NCI-H526 treated with DMSO at 0.1 percent for 48 hours (cell line): ENCODE measurements at places on chromosomes 2 and 18.

GRCh38 chr2:176467595-176467994, 198.4 kb downstream of the MTX2 start:
- DNase-seq: no peak

DNA sequence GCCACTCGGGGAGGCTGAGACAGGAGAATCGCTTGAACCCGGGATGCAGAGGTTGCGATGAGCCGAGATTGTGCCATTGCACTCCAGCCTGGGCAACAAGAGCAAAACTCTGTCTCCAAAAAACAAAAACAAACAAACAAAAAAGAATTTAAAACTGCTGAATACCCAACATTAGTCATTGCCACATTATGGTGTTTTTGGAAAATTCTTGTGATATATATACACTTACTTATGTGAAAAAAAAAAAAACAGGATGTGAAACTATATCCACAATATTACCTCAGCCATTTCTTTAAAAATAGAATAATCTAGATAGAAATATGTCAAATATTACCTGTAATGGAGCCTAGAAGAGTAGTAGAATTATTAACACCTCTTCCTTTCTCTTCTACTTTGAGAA, 288.3 kb upstream of the FN1 start:
- DNase-seq: no peak

GRCh38 chr2:173090276-173090877, 14.7 kb downstream of the MAP3K20 start:
- no peak for DNase-seq

GRCh38 chr2:120907822-120908221, 172.2 kb downstream of the GLI2 start:
- DNase-seq: no peak

- peak; percentile 23 for DNase-seq
Observed at GRCh38 chr2:207768866-207769596, 675 bp downstream of the FZD5 start.

DNA sequence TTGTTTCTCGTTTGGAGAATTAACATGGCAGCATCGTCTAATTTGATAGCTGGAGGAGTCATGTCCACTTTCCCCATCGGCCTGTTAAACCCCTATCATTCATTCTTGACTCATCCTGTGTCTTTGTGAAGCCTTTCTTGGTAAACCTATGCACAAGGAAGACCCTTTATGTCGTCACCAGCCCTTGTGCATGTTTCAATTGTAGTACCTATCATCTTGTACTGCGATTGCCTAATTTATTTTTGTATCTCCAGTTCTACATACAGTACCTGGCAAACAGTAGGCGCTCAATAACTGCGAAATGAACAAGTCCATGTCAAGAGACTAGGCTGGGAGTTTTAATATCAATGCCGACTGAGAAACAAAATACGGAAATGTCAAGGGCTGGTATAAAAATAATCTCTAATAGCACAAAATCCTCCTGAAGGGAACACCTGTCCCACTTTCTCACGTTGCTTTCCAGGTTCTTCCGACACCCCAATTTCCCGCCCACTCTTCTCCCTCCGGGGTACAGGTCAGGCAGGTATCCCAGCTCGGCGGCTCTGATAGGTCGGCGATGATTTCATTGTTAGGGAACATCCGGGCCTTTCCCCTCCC, 1.3 kb upstream of the PPM1B start:
- DNase-seq: no peak

DNA sequence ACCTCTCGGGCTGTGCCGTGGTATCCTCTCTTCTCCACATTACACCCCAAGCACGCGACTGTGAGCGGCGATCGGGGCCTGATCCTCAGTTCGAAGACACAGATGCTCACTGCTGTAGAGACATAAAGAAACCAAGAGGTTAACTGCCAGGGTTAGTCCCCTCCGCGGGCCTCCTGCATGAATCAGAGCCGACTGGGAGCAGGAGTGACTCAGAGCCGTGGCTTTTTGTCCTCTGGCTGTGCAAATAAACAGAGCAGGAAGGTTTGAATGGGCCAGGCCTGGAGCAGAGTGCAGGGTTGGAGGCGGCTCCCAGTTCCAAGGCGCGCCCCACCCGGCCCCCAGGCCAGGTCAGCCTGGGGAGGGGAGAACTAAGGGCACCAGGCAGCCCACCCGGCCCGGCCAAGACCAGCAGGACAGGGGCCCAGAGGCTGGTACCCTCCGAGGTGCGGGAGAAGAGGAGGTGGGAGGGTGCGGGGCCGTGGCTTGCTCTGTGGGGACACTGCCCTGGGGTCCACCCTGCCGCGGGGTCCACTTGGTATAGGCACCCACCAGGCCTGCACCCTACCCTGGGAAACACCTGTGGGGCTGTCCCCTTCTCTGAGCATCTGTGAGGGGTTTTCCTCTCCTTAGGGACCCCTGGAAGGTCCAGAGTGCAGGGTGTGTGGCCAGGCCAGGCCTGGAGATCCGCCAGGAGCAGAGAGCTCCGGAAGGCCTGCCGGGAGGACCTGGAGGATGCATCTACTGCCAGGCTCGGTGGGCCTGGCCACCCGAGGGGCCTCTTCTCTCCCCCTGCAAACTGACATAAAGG, 16.5 kb downstream of the TWIST2 start:
- no peak for DNase-seq

DNA sequence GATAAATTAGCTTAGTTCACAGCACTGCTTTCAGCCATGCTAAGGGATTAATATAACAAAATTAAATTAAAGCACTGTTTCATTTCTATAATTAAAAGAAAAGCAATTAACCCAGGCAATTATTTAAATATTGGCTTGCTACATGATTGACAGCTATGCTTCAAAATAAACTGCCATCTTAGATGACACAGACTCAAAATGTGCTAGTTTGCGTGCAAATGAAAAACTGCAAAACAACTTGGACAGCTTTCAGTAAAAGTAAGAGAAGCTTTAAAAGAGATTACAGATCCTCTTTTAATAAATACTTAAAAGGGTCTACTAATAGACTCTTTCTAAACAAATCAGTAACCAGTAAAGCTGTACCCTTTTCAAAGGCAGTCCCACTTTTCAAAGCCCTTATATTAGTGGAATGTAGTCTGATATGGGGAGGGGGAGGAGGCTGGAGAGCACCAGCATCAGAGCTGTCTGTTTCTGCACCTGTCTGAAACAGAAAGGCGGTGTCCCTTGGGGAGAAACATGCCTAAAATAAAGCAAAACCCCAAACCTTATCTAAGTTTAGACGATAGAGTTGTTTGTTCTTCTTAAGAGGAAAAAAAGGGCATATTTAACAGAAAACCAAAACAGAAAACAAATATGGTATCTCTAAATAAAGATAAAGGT, 20.8 kb downstream of the EIF2AK3 start:
- no peak for DNase-seq

DNA sequence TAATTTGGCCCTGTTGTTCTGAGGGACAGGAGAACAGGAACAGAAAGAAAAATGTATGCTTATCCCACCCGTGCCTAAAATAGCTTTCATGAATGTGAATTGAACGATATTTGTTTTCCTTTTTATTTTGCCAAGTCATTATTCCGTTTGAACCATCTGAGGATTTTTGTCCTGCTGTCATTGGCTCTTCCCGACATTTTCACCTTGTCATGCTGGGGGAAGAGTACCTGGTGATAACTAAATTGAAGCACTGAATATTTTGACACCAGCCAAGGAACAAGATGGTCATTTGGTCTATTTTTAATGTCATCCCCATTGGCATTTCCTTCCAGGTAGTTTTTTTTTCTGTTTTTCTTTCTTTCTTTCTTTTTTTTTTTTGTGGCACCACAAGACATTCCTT, 204.1 kb downstream of the DCC start:
- no peak for DNase-seq

DNA sequence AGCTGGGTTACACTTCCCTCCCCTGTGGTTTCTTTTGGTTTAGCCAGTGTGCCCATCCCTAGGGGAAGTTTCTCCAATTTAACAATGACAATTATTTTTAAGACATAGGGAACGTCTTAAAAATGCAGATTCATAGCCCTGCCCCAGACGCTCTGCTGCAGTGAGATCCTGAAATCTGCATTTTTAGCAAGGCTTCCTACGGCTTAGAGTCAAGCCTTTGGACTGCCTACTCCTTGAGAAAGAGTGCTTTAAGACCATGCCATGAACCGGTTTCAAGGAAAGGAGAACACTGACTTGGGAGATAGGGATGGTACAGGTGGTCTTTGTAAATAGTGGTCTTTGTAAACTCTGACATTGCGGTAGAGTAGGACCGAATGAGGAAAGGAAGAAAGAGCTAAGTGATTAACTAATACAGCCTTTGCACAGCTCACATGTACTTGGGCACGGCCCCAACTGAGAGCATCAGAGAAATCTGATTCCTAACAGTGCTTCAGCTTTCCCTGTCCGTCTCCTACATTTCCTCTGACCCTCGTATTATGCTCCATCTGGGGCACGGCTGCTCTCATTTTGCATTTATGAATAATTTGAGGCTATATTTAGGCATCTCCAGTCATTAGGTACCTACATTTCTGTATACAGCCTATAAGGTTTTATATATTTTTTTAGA, 217.6 kb upstream of the TANK start:
- DNase-seq: no peak

DNA sequence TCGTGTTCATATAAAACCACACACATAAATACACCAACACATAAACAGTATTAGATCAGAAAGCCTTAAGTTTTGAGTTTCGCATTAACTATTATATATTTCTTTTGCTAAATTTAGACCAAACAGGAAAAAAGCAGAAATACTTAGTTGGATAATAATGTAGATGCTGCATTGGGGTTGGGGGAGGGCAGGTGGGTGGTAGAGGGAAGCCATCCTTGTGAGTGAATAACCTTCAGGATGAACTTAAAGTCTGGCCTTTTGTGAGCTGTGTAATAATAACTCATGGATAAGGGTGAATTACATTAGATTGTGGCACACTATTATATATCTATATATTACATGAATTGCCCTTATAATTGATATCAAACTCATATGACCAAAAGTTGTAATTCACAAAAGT, 174.7 kb downstream of the WDR7 start:
- DNase-seq: no peak

- DNase-seq: no peak
Observed at GRCh38 chr2:14776216-14776615, 143.7 kb downstream of the LRATD1 start.

GRCh38 chr2:219327719-219328118, 4.8 kb downstream of the RESP18 start:
- DNase-seq: no peak

- DNase-seq: no peak
Observed at GRCh38 chr2:10085668-10086059, 5.5 kb upstream of the CYS1 start.

- DNase-seq: no peak
Observed at GRCh38 chr18:62744076-62744968, 29.0 kb downstream of the PHLPP1 start.

DNA sequence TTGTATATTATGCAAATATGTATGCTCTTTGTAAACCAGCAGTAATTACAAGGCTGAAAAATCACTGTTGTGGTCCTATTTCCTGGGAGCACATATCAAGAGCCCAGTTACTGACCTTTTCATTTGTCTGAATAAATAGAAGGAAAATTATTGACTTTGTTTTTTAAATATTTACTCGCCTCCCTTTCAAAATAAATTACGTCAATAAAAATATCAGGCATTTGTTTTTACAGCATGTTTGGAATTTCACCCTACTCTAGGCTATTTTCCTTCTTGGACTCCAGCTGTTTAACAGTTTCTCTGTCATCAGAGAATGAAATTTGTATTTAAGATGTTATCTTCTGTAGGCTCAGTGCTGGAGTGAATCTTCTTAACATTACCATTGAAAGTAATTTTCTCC, 59.9 kb upstream of the LRATD1 start:
- DNase-seq: no peak

- DNase-seq: no peak
Observed at GRCh38 chr18:76391038-76391437, 104.0 kb downstream of the ZNF516 start.

GRCh38 chr2:121242976-121243375, 42.0 kb downstream of the TFCP2L1 start:
- DNase-seq: no peak

DNA sequence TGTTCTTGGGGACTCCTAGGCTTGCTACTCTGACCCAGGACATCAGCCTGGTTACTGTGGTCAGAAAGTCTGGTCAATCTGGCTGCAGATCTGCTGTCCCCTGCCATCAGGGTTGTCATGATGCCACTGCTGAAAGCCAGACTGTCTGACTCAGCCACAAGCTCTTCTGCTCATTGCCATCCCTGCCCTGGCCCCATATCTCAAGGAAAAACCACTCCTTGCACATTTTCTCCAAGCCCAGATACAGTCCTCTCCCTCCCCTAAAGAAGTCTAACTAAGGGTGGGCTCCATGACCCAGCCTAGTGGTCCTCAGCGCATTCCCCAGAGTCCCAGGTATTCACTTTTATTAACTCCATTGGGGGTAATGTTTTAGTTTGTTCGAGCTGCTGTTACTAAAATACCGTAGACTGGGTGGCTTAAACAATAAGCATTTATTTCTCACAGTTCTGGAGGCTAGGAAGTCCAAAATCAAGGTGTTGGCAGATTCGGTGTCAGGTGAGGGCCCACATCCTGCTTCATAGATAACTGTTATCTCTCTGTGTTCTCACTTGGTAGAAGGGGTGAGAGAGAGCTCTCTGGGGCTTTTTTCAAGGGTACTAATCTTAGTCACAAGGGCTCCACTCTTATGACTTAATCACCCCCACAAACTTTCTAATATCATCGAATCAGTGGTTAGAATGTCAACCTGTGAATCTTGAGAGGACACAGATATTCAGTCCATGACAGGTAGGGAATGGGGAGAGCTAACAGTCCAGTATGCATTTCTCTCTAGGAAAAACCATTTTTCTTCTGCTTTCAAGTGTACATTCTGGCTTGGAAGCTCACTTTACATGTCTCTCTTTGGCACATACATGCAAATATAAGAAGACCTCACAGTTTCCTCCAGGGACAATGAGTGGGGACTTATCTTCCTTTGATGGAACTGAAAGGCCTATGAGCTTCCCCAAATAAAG, 94.8 kb upstream of the CXCR4 start:
- no peak for DNase-seq

DNA sequence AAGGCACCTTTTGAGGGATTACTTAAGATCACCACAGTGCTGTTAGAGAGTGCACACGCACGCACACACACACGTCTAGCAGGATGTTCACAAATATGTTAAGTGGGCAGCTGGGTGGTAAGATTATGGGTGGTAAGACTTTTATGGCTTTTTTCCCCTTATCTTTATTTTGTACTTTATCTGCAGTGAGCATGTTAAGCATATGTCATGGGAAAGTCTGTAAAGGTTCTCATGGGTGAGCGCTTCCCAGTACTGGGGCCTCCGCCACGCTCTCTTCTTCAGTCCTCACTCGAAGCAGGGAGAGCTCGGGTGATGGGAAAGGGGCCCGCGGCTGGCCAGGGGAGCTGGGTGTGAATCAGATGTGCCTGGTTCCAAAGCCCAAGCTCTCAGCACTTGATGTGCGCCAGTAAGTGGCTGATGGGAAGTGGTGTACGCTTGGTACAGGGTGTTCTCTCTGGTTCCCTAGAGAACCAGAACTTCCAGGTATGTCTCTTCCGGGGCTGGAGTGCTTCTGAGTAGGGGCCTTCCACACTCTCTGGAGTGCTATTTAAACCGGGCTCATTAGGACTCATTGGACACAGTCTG, 83.9 kb upstream of the YWHAQ start:
- no peak for DNase-seq

DNA sequence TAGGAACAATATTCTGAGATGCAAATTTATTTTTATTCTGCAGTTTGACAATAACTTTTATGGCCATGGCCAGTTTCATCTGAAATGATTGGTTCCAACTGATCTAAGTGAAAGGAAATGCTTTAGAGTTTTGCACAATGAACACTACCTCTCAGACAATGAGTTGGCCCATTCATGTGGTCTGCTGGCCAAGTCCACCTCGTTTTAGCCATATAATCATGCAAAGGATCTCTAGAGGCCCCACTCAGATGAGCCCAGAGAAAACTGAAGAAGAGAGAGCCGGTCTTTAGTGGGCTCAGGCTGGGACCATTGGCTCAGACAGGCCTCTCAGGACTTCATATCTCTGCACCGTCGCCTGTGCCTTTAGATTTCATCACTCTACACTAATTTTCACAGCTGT, 254.7 kb downstream of the MREG start:
- DNase-seq: no peak
